ENCODE measurements at places on chromosomes 13 and 19. TPM values are rescaled to one million over a fixed set of nuclear protein-coding genes. Genes with fewer than 3 reads are reported as not detected.
A peak's percentile ranks its signal among the peaks of the same experiment; 100 is the strongest.

- peaks cover 4% of the 10 kb centered on the region for H3K4me1 ChIP-seq
- H3K36me3 ChIP-seq = no peaks in the 10 kb centered on the region
- no peaks in the 10 kb centered on the region for H3K27me3 ChIP-seq
- no peak for DNase-seq
- no peak overlapping the region for H3K27ac ChIP-seq
Measured at GRCh38 chr13:20340136-20340758, 108.1 kb upstream of the GJB6 start.

- peaks cover 37% of the 10 kb centered on the region for H3K4me1 ChIP-seq
- peak overlapping the region; percentile 82 for H3K27ac ChIP-seq
- H3K36me3 ChIP-seq = no peaks in the 10 kb centered on the region
- no peak for DNase-seq
Measured at GRCh38 chr19:2477732-2478191, 1.8 kb downstream of the GADD45B start.

- no peak overlapping the region for H3K4me3 ChIP-seq
- no peaks in the 10 kb centered on the region for H3K36me3 ChIP-seq
- H3K27ac ChIP-seq = no peak overlapping the region
- no peak for DNase-seq
Measured at GRCh38 chr13:51191743-51192142, 30.5 kb upstream of the FAM124A start.

Gene CAPN12
- 19.6 TPM for polyA plus RNA-seq

Gene PDE4C
- not detected for polyA plus RNA-seq

Gene IGFL1
- polyA plus RNA-seq = not detected

DNA sequence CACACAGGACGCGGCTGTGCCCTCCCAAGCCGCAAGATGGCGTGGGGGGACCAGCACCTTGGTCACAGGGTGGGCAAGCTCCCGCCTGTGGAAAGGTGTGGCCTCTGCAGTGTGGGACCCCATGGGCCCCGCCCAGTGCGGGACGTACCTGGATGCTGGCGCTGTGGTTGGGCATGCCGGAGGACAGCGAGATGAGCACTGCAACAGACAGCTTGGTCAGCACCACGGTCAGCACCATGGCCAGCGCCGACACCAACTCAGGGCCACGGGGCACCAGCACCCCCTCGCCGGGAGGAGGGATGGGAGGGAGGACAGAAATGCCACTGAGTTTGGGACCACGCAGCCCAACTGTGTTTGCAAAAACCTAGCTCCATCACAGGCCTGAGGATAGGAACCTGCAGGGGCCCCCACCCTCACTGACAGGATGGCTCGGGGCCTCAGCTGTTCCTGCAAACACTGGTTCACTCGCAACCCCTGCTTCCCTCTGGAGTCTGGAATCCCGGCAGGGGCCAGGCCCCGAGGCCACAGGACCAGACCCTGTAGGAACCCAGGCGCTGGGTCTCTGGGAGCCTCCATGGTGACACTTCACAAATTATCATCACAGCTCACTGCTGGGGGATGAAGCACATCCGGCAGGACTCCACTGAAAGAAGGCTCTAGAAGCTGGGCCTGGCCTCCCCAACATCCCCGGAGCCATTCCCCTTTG is 27.1 kb downstream of the IZUMO4 start:
- no peaks in the 10 kb centered on the region for H3K4me1 ChIP-seq
- H3K36me3 ChIP-seq = no peaks in the 10 kb centered on the region
- H3K27me3 ChIP-seq = no peaks in the 10 kb centered on the region
- H3K4me3 ChIP-seq = no peak overlapping the region
- DNase-seq = no peak

DNA sequence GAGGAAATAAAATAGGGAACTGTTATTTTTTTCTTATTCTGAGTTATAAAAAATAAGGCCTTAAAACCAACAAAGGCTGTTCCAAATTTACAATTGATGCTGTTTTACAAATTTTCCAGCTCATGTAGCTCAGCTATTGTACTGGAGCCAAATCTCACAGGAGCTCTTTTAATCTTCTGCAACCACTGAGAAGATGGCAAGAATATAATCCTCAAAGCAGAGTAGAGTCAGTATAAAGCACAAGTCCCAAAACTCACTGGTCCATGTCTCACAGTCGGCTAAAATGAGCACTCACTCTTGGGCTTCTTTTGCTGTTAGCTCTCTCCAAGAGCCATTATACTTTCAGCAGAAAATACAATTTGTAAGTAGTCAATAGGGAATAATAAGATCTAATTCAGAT is 1074.4 kb upstream of the PRR20A start:
- H3K4me1 ChIP-seq = no peaks in the 10 kb centered on the region
- H3K4me3 ChIP-seq = no peak overlapping the region
- DNase-seq = no peak
- no peaks in the 10 kb centered on the region for H3K27me3 ChIP-seq
- H3K27ac ChIP-seq = no peak overlapping the region

DNA sequence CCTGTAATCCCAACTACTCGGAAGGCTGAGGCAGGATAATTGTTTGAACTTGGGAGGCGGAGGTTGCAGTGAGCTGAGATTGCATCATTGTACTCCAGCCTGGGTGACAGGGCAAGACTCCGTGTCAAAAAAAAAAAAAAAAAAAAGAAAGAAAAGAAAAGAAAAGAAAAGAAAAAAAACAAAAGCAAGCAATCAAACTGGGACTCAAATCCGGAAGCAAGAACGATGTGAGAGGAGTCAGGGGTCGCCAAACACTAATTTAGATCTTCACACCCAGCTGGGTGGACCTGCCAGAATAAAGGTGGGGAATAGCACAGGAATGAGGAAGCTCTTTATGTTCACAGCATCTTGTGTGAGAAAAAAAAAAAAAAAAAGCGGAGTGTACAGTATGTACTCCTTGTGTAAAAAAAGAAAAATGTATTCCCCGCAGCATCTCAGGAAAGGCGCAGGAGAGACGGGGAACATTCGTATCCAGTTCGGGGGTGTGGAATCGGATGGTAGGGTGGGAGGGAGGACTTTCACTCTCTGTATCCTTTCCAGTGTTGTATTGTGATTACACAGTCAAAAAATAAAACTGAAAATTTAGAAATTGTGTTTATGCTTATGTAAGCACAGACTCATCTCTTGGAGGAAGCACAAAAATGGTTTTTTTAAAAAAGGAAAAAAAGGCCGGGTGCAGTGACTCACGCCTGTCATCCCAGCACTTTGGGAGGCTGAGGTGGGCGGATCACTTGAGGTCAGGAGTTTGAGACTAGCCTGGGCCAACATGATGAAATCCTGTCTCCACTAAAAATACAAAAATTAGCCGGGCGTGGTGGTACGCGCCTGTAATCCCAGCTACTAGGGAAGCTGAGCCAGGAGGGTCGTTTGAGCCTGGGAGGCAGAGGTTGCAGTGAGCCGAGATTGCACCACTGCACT is 7.6 kb downstream of the DNAJB1 start:
- no peak for DNase-seq
- peaks cover 2% of the 10 kb centered on the region for H3K27me3 ChIP-seq
- H3K36me3 ChIP-seq = peaks cover 12% of the 10 kb centered on the region
- H3K27ac ChIP-seq = no peak overlapping the region
- H3K4me1 ChIP-seq = peaks cover 20% of the 10 kb centered on the region
- H3K4me3 ChIP-seq = no peak overlapping the region

Gene DIS3
- 15.7 TPM for polyA plus RNA-seq

GRCh38 chr19:50516964-50517703 is 3.4 kb upstream of the ASPDH start:
- peaks cover 10% of the 10 kb centered on the region for H3K4me1 ChIP-seq
- no peaks in the 10 kb centered on the region for H3K27me3 ChIP-seq
- H3K4me3 ChIP-seq = no peak overlapping the region
- DNase-seq = no peak
- H3K27ac ChIP-seq = peak overlapping the region; percentile 68

Measured in naive B cell (primary cell).